Stimulated activated CD4-positive, alpha-beta T cell treated with anti-CD3 and anti-CD28 coated beads, Interleukin-1b, Interleukin-23, amount 100 ng/mL, for 48 hours (primary cell): ENCODE measurements at places on chromosomes 3 and 15.

GRCh38 chr3:25460751-25461150 lies 32.7 kb downstream of the RARB start:
- no peak for DNase-seq

DNA sequence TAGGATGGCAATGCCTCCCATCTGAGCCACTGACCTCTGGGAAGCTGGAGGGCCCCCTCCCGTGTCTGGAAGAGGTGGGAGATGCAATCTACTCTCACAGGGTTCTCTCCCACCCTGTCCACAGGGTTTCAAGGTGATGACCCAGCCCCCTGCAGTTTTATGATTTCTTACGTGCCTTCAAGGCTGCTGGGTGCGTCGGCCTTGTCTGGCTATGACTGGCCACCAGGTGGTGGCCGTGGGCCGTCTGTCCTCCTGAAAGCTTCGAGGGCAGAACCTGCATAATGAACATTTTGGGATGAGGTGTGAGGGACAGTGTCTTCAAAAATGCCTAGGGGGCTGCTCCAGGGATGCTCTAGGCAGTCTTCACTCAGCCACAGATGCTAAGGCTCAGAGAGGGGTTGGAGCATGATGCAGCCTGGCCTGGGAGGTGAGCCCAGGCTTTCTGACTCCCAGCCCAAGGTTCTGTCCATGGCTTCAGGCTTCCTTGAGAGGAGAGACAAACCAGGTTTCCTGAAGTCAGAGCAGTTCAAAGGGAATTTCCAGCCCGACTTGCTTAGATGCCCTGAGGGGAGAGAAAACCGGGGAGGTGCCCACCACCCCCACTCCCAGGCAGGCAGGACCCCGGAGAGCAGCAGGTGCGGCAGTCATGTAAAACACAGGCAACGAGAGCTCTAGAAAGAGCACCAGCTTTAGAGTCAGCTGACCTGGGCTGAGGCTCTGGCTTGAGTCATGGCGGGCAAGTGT lies 18.7 kb downstream of the ISG20 start:
- no peak for DNase-seq

DNA sequence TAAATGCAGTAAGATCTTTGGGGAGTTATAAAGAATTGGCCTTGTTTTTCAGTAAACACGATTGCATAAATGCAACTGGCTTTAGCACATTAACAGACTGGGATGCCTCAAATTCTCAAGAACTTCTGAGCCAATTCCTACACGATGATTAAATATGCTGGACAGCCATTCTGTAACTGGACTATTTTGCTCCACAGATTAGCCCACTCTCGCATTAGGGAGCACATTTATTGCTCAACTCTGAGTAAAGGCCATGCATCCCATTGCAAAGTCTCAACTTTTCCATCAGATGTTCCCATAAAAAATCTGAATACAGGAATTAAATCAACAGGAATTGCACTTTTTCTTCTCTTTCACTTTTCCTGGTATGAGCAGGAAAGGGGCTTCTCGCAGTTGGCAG lies 66.7 kb upstream of the PRICKLE2 start:
- no peak for DNase-seq

GRCh38 chr3:66075281-66075680 lies 36.6 kb upstream of the MAGI1 start:
- no peak for DNase-seq

GRCh38 chr15:55037071-55037470 lies 159.7 kb downstream of the RSL24D1 start:
- no peak for DNase-seq

- no peak for DNase-seq
Observed at GRCh38 chr15:71435552-71435951, 320.3 kb downstream of the THSD4 start.

DNA sequence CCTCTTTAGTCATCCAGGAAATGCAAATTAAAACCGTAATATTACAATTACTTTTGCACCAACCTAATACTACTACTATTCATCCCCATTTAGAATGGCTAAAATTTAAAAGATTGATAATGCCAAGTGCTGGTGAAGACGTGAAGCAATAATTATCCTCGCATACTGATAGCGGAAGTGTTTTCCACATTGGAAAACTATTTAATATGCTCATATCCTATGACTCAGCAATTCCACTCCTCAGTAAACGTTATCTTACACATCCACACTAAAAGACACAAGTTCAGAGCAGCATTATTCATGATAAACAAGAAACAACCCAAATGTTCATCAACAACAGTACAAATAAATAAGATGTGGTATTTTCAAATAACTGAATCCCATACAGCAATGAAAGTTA lies 70.6 kb downstream of the VPS13C start:
- no peak for DNase-seq

- DNase-seq: peak; percentile 18
Observed at GRCh38 chr3:197298945-197299854, 788 bp upstream of the DLG1 start.

DNA sequence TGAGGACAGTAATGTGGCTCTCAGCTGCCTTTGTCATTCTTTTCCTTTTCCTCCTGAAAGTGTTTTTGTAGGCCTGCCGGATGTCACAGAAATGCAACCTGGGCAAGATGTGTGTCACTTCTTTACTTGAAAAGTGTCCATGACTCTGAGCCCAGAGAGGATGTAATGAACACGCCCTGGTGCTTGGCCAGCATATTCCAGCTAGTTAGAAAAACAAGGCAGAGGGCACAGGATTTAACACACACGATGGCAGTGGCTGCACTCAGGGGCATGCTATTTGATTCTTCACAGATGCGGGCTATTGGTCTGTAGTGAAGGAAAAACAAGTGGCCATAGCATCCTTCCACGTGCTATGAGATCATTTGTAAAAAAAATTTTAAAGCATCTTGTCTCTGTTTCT lies 30.3 kb upstream of the PTX3 start:
- no peak for DNase-seq

DNA sequence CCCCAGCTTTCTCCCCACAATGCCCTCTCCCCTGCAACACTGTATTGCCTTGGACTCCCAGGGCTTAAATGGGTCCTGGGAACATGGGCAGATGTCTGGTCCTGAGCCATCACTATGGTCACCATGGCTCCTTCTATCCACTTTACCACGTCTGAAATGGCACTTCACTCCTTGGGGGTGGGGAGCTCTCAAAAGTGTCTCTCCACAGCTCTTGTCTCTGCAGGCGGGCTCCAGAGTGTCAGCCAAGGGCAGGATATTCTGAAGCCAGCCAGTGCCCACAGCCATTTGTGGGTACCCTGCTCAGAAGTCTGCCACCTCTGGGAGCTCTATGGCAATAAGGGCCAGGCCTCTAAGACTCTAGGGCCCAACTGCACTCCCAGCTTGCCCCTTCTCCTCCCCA lies 163.9 kb downstream of the PPM1L start:
- DNase-seq: no peak

GRCh38 chr15:100601163-100601562 lies 821 bp downstream of the LINS1 start:
- peak; percentile 50 for DNase-seq

- DNase-seq: no peak
Observed at GRCh38 chr3:183015185-183015584, 34.8 kb upstream of the DCUN1D1 start.

GRCh38 chr3:53346514-53346913 lies 829 bp downstream of the DCP1A start:
- DNase-seq: no peak

GRCh38 chr3:117409256-117409655 lies 699.7 kb downstream of the TUSC7 start:
- no peak for DNase-seq
